ENCODE measurements at places on chromosomes 5 and 9. TPM values are rescaled to one million over a fixed set of nuclear protein-coding genes. Genes with fewer than 3 reads are reported as not detected.

IFNA21 gene
- total RNA-seq: not detected

PCDHGA5 gene
- total RNA-seq: 0.43 TPM

PTGES gene
- total RNA-seq: 0.65 TPM

PRELID1 gene
- total RNA-seq: 80.0 TPM

FIBCD1 gene
- not detected for total RNA-seq

PLAC8L1 gene
- total RNA-seq: not detected

ASS1 gene
- 2.0 TPM for total RNA-seq

ZCCHC9 gene
- 13.9 TPM for total RNA-seq

NTRK2 gene
- total RNA-seq: under 0.01 TPM

GAPT gene
- not detected for total RNA-seq

PCDHGA8 gene
- total RNA-seq: 1.5 TPM

GABRA1 gene
- total RNA-seq: not detected

DIPK1B gene
- total RNA-seq: 56.1 TPM

STPG3 gene
- not detected for total RNA-seq

FAM53C gene
- 32.6 TPM for total RNA-seq

CFAP77 gene
- 0.34 TPM for total RNA-seq

MIER3 gene
- total RNA-seq: 18.7 TPM

CARTPT gene
- total RNA-seq: not detected

KCNMB1 gene
- total RNA-seq: not detected

ZNF883 gene
- not detected for total RNA-seq

PCDHGA12 gene
- 1.5 TPM for total RNA-seq

TSSK1B gene
- not detected for total RNA-seq

NUP155 gene
- total RNA-seq: 31.4 TPM

SPATA31D4 gene
- total RNA-seq: not detected

CDKN2A gene
- 2.5 TPM for total RNA-seq

GABRA6 gene
- total RNA-seq: not detected

FGD3 gene
- not detected for total RNA-seq

FKTN gene
- total RNA-seq: 7.2 TPM

Data from dermis lymphatic vessel endothelial cell (primary cell).